ENCODE measurements at places on chromosomes 7 and 10.

DNA sequence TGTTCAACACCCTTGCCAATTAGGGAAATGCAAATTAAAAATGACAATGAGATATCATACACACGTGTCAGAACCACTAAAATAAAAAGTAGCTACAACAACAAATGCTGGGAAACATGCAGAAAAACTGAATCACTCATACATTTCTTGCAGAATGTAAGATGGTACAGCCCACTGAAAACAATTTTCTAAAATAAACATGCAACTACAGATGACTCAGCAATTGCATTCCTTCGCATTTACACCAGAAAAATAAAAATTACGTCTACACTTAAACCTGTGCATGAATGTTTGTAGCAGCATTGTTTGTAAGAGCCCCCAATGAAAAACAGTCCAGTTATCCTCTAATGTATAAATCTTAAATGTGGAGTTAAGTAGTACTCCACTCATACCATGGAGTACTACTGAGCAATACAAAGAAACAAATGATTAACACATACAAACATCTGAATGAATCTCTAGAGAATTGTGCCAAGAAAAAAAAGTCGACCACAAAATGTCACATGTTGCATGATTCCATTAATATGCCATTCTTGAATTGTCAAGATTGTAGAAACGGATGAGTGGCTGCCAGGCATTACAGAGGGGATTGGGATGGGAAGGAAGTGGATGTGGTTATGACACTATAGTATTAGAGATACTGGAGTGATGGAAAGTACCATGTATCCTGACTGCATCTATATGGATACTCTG lies 134.6 kb upstream of the NPSR1 start:
- DNase-seq = no peak

- DNase-seq = no peak
Measured at GRCh38 chr7:8380130-8380529, 53.3 kb upstream of the NXPH1 start.

DNA sequence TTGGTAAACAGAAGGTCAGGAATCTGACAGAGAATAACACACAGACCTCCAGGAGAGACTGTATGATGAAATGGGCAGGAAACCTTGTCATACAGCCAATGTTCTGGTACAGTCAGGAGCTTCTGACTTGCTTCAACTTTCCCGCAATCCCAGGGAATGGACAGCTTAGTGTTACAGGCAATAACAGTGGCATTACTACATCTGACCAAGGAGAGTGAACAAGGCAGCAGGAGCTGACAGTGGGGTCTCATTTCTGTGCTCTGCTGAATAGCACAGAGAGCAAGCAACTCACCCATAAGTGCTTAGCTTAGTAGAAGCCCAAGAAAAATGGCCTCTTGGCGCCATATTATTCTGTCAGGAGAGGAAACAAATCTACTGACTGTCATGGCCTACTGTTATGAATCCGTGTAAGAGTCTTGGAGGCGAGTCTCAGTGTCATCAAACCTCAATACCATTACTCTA lies 186.2 kb upstream of the MTPN start:
- DNase-seq = no peak

DNA sequence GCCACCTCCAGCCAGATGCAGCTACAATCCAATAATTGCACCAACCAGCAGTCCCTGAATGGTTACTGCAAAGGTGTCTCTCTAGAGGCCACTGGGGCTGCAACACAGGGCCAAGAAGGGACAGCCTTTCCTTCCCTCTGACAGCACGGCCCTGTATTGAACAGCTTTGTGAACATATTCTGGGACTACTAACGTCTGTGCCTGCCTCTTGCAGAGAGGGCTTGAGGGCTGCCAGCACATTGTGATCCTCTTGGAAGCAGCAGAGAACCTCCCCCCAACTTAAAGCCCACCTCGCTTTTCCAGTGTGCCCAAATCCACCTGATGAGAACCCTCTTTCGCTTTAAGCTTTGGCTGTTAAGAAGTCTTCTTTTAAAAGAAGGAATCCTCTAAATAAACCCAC lies 415.9 kb downstream of the RPS24 start:
- no peak for DNase-seq

DNA sequence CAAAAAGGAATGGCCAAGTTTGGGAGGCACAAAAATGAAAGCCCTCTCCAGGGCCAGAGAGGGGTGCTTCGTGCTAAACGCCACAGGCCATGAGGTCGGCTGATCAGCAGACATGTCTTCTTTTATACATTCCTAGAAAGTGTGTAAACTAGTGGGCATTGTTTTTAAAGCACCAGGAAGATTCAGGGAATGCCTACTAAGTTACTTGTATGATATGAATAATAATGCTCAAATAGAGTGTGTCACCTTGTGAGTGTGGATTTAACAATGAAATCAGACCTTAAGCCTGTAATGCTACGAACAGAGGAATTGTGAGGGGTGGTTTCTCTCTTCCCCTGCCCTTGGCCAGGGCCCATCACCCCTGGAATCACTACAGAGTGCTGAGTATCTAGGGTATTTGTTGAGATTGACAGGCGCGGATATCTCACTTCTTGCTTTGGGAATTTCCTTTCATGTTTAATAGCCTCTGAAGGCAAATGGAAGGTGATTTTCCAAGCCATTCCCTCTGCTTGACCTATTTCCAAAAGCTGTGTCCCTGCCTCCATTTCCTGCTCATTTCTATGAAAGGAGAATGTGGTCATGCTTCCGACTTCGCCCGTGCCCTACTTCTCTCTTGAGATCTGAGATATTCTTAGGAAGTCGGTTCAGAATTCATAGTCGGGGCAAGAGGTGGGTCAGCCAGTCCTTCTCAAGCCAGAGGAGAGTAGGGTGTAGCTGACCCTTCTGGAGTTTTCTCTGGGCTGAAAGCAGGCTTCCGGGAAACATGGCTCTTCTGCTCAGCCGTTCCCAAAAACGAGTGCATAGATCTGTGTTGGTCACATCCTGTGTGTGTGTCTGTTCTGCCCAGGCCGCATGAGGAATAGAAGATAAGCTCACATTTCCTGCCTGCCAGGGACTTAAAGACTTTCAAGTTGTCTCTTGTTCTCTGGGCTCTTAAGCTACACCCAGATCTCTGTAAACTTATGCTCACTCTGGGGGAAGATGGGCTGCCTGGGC lies 167.8 kb upstream of the ITGB1 start:
- DNase-seq = no peak

- DNase-seq = no peak
Measured at GRCh38 chr7:36652431-36652830, 71.9 kb downstream of the AOAH start.

GRCh38 chr10:80394358-80394916 lies 13.9 kb upstream of the PRXL2A start:
- DNase-seq = no peak

DNA sequence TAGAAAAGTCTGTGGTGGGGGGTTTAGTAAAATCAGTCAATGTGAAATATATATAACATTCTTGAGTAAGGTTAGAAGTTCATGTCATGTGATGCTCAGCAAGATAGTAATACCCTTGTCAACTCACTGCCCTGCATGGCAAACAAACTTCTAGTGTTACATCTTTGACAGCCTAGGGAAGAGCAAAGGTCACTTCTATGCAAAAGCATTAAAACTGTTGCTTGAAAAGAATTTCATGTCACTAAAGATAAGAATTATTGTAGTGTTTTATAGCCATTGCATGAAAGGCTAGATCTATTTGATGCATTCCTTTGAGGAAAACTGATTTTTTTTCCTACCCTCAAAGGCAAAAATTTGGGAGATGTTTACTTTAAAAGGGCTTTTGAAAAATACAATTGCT lies 176.0 kb downstream of the SKAP2 start:
- DNase-seq = no peak

DNA sequence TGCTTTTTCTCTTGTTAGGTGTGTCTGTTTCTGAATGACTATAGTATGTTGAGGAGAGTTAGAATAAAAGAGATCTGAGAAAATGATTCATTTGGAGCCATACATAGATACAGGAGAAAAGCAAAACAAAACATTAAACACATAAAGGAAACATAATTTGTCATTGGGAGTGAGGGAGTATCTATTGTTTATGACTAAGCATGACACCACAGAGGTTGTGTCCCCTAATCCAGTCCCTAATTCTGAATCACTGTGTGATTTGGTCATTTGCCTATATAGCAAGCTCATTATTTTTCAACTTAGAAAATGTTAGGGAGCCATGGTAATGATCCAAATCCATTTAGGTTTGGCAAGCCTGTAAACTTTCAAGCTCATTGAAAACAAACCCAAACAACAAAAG lies 132.3 kb upstream of the BMPER start:
- DNase-seq = no peak

GRCh38 chr7:135685306-135686084 lies 23.2 kb downstream of the STMP1 start:
- no peak for DNase-seq

GRCh38 chr7:143015926-143016490 lies 10.9 kb downstream of the OR9A2 start:
- no peak for DNase-seq

DNA sequence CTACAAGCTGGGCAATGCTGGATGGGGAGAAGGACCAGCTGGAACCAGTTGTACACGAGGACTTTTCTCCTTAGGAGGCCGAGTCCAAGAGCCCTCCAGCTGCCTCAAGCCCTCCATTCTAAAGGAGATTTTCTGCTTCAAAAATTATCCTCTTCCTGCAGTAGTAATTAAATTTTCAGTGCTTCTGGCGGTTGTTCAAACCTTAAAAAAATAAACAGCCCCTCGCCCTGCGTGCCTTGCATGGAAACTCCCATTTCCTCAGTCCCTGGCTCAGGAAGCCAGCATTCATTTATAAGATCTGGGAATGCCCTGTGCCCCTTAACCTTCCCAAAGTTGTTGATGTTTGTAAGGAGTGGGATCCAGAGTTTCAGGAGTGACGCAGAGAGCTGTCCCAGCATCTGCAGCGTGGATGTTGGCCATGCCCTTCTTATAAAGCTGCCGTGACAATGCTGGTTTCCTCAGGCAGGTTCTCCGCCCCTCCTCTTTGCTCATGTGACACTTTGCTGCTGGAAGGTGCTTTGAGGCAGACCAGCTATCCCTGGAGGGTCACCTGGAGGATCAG lies 24.0 kb upstream of the ACTR3B start:
- DNase-seq = no peak

DNA sequence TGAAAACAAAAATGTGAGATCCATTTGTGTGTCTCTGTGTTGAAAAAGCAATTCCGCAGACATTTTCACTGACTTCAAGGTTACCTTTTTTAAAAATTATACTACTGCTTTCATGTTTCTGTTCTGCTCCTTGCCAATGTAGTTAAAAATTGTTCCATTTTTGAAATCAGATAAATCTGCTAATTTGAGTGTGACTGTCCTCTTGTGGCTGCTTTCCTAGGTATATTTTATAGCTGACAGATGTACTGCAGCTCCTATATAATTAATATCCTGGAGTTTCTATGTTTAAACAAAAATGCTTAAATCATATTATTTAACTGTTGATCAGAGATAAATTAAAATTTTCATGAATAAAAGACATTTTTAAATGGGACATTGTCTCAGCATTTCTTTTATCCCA lies 177.6 kb upstream of the LRRTM3 start:
- DNase-seq = no peak

DNA sequence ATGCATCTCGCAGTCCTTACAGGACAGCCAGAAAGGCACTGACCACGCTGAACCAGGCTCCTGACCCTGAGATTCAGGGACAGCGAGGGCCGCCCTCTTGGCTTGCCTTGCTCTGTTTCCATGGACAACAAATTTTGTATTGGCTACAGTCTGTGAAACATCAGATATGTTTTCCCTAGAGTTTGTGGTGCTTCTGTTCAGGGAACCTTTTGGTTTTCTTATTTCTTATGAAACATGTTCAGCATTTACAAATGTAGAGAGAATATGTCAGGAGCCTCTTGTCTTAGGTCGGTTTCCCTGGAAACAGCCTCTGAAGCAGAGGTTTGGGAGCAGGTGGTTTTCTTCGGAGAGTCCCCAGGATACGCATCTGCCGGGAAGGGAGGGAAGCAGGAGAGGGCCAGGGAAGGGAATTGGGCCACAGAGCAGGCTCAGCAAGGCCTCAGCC lies 260.1 kb downstream of the CCDC3 start:
- DNase-seq = no peak

GRCh38 chr10:75827587-75828021 lies 396.2 kb downstream of the LRMDA start:
- DNase-seq = no peak

DNA sequence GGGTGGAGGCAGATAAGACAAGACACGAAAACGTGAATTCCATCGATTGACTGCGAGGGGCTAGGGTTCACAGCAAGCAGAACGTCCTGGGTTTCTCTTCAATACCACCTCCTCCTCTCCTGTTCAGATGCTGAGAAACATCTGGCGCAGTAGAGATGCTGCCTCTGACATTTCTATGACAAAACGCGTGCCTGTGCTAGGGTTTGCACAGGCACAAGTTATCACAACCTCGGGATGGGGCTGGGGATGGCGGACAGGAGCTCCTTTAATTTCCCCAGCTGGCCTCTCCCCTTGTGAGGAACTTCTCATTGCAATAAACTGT lies 99.8 kb upstream of the SVIL start:
- DNase-seq = no peak

DNA sequence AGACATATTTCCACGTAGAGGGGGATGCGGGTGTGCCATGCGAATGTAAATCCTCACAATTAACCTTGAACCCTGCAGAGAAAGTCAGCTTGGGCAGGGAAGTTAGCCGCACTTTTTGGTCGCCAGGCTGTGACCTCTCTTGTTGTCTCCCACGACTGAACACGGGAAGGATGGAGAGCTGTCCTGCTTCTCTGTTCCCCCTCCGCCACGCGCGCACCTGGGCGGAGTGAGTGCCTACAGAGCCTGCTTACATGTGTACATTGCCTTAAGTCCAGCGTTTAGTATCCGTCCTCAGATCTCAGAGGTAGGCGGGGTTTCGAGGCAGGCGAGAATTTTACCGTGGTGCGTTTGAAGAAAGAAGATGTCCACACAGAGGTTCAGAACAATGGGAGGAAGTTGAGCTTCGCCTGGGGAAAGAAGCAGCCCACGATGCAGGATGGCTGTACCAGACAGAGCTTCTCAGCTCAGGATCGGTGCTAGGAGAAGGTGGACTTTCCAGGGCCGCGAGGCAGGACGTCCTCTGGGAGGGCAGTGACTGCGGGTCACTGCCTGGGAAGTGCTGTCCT lies 482 bp upstream of the ERCC6 start:
- peak; percentile 37 for DNase-seq

- DNase-seq = no peak
Measured at GRCh38 chr7:137900137-137900536, 53.4 kb upstream of the DGKI start.

GRCh38 chr10:5544216-5544805 lies 19.6 kb downstream of the CALML3 start:
- DNase-seq = no peak

GRCh38 chr7:132806834-132807233 lies 230.6 kb upstream of the PLXNA4 start:
- no peak for DNase-seq

- DNase-seq = no peak
Measured at GRCh38 chr7:48130658-48131108, 40.6 kb upstream of the ABCA13 start.

DNA sequence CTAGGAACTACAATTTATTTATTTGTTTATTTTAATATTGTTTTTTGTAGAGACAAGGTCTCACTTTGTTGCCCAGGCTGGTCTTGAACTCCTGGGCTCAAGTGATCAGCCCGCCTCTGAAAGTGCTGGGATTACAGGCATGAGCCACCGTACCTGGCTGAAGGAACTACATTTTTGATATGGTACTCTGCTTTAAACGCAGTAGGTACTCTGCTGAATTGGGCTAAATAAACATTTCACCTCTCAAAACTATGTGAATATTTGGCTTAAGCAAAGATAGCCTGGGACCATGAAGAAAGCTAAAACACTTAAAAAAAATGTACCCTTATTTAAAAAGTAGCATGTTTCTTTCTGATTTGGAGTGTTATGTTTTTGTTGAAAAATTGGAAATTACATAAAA lies 138.2 kb downstream of the ADK start:
- DNase-seq = no peak

Measured in iPS-NIHi11 (cell line).